ENCODE measurements at places on chromosomes 11 and 22.

- no peak for DNase-seq
Measured at GRCh38 chr22:41892721-41893120, 22.2 kb downstream of the SHISA8 start.

DNA sequence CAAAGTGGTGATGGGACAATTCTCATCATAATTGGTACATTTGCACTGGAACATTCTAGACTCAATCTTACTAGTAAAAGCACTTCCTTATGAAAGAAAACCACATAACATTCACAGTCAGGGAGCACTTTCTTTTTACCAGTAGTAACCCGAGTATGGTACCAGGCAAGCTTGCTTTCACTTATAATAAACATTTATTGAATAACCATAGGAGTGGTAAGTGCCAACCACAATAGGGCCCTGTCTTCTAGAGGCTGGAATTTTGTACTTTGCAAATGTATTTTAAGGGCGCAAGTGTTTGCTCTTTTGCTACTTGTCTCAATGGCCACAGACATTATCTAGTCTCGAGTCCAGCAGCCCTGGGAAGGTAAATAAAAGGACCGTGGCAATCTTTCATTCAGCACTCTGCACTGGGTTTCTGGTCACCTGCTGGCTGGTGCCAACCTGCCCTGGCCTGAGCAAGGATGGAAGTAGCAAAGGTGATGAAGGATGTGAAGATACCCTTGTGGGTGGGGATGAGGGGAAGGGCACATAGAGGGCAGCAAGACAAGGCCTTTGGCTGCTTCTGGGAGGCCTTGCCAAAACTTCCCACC is 24.2 kb downstream of the C22orf31 start:
- DNase-seq, result no peak

- DNase-seq, result no peak
Measured at GRCh38 chr22:49768077-49768910, 59.4 kb downstream of the BRD1 start.

DNA sequence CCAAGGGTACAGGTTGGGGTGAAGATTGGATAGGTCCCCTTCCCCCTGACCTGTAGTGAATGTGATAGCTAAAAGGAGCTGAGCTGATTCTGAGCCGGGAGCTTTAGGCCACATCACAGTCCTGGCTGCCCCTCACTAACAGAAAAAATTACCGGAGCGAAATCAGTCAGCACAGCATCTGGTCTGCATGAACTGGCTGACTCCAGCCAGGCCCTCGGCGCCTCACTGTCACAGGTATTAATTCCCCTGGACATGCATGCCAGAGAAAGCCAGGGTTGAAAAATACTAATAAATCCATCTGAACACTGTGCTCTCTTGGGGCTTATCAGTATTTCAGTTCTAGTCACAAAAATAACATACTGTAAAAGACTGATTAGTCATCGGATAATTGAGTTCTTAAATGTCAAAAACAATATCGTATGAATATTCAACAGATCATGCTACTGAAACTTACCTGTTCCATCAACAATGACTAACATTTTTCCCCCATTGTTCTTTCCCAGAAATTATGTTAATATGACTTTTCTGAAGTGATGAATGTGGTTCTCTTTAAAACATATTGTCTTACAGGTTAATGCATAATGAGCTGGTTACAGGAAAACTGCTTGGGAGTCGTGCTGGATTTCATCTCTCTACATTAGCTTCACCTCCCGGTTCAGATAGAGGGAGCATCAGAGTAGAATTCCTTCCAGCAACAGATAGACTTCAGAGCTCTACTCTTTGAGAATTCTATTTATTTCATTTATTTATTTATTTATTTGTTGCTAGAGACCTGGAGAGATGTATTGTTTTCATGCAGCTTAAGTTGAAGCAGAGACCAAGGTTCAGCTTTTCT is 387.7 kb downstream of the NXPE2 start:
- DNase-seq, result no peak

DNA sequence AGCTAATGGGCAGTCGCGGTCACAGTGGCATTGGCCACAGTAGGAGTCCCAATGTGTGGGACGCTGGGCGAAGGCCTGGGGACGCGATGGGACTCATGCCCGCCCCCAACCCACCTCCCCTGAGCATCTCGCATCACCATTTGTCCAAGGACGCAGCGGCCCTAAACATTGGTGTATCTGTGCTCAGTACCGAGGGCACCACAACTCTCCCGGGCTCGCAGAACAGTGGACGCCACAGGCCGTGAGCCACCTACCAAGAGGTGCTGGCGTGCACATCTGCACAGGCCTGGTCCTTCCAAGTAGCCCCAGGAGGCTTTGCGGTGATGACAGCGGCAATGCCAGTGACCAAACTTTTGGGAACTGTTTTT is 27.3 kb downstream of the RRP7A start:
- DNase-seq, result no peak

DNA sequence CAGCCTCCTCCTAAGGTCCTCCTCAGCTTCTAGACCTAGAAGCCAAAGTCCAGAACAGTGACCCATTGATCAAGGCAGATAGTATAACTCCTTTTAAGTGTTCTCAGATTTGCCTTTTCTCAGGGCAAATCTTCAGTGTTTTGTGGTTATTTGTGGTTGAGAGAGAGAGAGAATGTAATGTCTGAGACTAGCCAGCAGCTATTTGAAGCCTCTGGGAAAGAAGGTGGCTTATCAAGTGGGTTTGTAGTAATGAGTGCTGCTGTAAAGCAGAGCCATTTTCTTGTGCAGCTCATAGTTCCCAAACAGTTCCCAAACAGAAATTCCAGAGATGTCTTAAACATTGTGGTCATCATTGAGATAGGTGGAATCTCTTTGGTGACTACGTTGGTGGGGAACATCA is 89.5 kb downstream of the RNF169 start:
- DNase-seq, result no peak

- DNase-seq, result no peak
Measured at GRCh38 chr22:46753360-46753759, 9.1 kb upstream of the TBC1D22A start.

- DNase-seq, result no peak
Measured at GRCh38 chr11:94148189-94148588, 19.5 kb downstream of the PANX1 start.

DNA sequence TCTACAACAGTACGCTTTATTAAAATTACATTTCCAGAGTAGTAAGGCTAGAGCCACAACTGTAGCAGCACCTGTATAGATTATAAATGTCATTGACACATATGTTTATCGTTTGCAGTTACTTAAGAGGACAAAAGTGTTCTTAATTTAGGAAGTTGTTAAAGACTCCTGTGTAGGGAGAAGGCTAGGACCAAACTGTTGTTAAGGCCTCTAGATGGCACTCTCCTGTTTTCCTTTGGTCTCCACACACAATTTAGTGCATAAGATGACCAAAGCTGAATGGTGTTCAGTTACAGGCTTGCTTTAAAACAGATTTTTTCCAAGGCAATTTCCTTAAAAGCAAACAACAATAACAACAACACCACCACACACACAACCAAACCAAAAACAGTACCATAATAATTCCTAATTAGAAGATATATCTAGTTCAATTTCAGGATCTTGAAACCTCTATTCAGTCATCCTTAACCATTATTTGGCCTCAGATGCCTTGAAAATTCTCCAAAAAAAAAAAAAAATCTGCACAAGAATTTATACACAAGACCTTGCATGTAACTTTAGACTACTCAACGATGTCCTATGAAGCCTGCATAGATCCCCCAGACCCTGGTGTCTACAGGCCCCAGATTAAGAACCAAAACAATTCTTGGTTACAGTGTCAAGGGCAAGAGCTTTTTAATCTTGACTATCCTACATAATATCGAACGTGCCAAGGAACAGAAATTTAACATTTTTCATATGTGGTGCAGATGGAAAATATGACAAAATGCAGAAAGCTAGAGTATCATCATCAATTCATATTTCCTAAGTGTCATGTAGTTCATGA is 42.6 kb upstream of the APOA1 start:
- DNase-seq, result peak; percentile 78

- DNase-seq, result peak; percentile 41
Measured at GRCh38 chr11:129766898-129767604, 48.6 kb upstream of the TMEM45B start.

DNA sequence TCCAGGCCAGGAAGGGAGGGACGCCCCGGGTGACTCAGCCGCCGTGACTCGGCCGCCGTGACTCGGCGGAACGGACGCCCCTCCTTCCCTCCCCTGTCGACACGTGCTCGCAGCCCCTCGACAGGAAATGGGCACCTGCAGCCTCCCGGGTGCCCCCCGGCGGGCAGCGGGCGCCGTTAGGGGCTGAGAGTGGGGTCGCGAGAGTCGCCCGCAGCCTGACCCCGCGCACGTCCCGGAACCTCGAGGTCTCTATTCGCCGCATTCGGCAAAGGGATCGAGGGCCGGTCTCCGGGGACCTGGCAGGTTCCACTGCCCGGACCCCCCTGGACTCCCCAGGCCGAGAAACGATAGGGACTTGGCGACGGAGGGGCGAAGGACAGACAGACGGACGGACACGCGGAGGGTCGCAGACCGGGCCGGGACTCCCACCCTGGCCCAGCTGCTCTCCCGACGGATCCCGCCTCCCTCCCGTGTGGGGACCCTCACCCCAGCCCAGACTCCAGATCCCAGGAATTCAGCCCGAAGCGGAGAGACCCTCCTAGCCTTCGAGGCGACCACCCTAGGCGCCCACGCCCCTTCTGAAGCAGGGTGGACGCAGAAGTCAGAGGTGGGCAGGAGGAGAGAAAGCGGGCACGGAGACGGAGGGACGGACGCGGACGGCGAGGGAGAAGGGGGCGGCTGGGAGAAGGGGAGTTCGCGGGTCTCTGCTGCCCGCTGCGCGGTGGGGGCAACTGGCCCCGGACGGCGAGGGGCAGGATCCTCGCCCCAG is 648 bp downstream of the FOSL1 start:
- no peak for DNase-seq

DNA sequence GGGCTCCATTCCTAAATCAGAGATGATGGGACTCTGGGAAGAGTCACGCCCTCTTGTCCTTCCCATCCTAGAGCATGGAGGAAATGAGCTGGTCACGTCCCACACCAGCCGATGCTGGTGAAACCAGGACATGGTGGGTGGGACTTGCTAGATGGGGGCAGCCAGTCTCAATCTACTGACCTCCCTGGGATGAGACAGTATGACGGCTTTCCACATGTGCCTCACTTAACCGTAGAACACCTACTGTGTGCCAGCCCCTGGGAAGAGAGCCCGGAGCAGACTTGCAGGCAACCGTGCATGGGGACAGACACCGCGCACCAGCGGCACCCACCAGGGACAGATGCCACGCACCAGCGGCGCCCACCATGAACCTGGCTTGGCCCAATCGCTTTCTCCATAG is 3.8 kb downstream of the OSBPL5 start:
- no peak for DNase-seq

DNA sequence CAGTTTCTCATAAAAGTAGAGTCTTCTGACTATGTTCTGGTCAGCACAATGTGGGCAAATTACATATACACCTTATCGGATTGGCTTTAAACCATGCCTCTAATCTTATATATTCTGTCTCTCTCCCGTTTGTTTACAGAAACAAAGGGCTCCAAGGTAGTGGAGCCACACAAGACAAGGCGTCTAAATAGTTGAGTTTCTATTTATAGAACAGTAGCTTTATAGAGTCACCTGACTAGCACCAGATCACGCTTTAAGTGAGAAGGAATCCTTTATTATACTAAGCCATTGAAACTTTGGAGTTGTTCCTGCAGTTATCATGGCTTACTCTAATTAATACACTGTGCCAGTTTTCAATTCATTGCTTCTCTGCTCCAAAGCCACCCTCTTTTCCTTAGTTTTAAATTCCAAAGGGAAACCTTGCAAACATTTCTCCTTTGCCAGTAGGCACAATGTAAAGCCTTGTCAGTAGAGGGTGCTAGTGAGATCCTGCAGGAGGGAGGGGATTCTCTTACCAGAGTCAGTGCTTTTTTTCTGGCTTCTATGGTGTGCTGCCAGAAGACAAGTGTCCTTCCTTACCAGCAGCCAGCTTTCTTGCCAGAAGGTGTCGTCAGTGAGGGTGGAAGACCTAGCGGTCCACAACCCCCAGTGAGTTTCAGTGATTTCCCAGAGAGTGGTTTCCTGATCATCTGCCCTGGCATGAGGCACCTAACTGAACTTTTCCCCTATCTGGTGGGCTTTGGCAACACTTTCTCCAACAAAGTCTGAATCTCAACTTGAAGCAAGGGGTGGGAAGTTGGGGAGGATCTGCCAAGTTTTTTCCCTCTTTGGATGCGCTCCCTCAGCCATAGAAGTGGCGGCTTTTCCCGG is 71.7 kb downstream of the RAB38 start:
- peak; percentile 26 for DNase-seq

DNA sequence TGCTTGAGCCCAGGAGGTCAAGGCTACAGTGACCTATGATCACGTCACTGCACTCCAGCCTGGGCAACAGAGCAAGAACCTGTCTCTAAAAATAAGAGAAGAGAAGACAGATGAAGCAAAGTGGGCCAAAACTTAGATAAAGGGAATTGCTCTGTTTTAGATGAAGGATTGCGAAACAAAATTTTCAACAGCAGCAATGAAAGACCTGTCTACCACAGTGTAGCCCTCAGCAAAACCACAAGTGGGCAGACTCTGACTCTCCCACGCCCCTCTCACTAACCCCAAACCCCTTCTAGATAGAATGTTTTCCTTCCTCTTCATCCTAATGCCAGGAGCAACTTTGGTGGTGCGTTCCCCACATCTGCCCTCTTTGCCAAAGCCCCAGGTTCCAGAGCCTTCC is 105.6 kb upstream of the ALDH3B2 start:
- no peak for DNase-seq

GRCh38 chr11:73999581-74000306 is 9.1 kb downstream of the UCP3 start:
- no peak for DNase-seq

DNA sequence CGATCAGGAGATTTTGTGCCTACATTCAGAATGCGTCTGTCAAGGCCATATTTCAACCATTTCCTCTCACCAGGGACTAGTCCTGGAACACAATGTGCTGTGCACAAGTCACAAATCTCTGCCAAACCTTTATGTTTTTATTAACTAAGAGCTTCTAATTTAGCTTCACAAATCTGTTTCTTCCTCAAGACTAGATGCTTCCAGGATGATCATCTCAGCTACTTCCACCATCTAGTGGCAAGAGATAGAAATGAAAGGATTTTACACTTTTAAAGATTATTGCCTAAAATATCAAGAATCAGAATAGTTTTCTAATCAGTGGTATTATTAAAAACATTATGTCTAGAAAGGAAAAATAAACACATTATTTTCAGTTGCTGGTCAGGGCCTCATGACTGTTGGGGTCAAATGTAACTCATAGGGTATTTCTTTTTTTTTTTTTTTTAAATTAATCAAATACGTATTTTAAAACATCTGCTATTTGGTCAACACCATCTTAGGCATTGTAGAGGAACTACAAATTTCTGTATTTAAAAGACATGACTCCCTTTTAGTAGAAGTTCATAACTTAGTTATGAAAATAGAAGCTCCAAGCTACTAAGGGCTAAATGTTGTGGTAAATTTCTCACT is 1102.6 kb downstream of the DLG2 start:
- peak; percentile 5 for DNase-seq

GRCh38 chr11:62456630-62457029 is 37.8 kb downstream of the SCGB1A1 start:
- peak; percentile 10 for DNase-seq

GRCh38 chr22:19879992-19880785 is 25.5 kb upstream of the GNB1L start:
- no peak for DNase-seq
